ENCODE measurements at places on chromosomes 6 and 20. TPM values are rescaled to one million over a fixed set of nuclear protein-coding genes. Genes with fewer than 3 reads are reported as not detected.

GRCh38 chr6:2818593-2818992 lies 23.1 kb downstream of the SERPINB1 start:
- no peak for DNase-seq

The NRSN1 gene
- not detected for total RNA-seq

DNA sequence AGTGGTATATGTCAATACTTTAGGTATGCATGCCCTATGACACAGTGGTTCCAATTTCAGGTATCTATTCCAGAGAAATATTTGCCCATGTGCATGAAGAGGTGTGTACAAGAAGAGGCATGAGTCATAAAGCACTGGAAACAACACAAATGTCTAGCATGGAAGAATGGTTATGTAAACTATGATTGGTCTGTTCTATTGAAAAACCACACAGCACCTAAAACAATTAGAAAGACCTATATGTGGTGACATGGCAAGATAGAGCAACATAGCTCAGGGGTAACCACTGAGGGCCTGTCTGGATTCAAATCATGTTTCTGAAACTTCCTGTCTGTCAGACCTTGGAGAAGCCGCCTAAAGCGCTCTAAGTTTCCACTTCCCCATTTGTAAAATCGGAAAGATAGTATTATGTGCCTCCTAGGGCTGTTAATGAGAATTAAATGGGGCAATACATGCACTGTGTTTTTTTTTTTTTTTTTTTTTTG lies 76.0 kb upstream of the SHLD1 start:
- no peak for DNase-seq

GRCh38 chr6:16130437-16130891 lies 1.6 kb downstream of the MYLIP start:
- DNase-seq = no peak

GRCh38 chr20:58479726-58480440 lies 35.3 kb downstream of the APCDD1L start:
- no peak for DNase-seq

- no peak for DNase-seq
These were observed 19.9 kb upstream of the NANP start for GRCh38 chr20:25643716-25644115.

- no peak for DNase-seq
These were observed 1.9 kb downstream of the ACTL10 start for GRCh38 chr20:33668466-33669155.

DNA sequence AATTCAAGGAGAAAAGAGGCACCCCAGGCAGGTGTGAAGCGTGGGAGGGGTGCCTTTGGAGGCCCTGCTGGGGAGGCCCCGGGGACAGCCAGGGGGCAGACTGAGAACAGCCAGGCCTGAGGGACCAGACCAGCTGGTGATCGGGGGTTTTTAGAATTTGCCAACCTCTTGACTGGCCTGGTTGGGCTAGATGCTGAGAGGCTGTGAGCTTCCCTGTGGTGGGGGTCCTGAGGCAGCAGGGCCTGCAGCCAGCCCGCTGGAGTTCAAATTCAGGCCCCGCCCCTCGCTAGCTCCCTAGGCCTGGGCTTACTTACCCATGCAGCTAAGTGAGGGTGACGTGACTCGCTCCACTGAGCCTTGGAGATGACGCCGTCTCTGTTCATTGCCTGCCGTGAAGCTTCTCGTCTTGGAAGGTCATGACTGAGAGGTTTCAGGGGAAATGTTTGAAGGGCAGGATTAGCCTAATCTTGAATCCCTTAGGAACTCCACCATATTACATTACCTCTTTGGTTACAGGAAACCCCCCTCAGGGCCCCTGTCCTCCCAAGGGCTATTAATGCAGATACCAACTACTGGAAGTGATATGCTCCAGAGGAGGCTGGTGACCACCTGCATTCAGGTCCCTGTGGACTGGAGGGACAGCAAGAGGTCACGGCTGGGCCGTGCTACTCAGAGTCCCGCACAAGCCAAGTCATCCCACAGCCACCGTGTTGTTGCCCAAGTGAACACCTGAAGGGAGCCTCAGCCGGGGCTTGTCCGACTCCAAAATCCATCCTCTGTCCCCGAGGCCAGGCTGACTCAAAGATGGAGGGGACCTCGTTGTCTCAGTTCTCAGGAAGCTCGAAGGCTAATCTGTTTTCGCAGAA lies 73.9 kb upstream of the DUSP22 start:
- no peak for DNase-seq

The NCOA7 gene
- total RNA-seq = 53.6 TPM

The BMP7 gene
- 5.1 TPM for total RNA-seq
